Stimulated activated CD4-positive, alpha-beta T cell treated with anti-CD3 and anti-CD28 coated beads, Interleukin-15, amount 100 ng/mL, for 1 hour (primary cell): ENCODE measurements at places on chromosomes 11 and 22.

GRCh38 chr11:121336279-121336937, 43.8 kb downstream of the SC5D start:
- DNase-seq = no peak

DNA sequence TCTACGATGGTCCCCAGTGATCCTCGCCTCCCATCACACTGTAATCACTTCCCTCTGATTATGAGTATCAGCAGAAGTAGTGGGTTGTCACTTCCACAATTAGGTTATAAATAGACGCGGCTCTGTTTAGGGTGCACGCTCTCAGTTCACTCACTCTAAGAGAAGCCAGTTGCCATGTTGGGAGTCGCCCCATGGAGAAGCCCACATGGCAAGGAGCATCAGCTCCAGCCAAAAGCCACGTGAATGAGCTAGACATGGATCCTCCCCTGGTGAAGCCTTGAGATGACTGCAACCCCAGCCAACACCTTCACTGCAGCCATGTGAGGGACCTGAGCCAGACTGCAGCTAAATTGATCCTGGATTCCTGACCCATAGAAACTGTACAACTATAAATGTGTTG, 26.4 kb upstream of the MYOD1 start:
- no peak for DNase-seq

- no peak for DNase-seq
These were observed 26.9 kb downstream of the PPFIA1 start for GRCh38 chr11:70297341-70297740.

DNA sequence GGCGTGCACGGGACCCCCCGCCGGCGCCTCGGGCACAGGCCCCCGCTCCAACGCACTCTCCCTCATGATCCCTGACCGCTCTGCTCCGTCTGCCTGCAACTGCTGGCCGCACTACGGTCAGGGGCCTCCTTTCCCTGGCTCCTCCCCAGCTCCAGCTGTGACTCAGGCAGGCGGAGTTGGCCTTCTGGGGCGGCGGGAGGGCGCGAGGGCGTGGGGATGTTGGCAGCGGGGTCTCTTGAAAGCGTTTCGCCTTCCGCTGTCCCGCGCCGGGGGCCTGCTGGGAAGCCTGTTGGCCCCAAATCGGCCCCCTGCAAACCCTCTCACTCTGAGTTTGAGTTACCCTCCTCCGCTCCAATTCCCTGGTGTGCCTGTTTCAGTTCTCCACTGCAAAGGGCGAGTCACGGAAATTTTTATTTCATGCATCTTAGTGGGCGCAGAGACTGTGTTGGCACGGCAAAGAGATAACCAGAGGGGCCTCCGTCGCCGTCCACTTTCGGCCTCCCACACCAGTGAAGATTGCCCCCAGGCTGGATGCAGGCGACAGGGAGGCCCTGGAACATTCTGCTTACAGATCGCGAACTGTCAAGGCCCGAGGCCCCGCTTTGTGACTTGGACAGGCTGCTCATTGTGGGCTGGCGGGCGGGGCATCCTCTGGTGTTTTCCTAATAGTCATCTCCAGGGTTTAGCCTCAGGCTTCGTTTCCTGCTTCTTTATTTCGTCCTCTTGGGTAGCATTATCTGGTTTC, at the start of gene CAVIN3:
CAVIN3 (minus strand) TSS at position 91 of the 745 bp plus-strand sequence; CDS start at position 66, 25 bp downstream.
- no peak for DNase-seq

DNA sequence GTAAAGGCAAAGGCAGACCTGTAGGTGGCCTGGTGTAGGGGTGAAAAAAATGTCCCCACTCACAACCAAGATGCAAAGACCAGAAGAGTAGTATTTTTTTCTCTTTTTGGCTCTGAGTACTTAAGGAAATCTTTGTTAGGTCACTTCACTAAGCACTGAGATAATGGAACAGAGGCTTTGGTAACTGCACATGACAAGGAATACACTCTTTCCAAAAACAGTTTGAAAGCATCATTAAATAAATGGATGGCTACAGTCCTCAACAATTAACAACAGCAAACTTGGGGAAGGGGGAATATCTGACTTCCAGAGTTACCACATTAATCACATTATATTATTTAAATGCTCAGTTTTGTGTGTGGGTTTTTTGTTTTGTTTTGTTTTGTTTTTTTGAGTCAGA, 26.9 kb upstream of the PGM2L1 start:
- DNase-seq = no peak

DNA sequence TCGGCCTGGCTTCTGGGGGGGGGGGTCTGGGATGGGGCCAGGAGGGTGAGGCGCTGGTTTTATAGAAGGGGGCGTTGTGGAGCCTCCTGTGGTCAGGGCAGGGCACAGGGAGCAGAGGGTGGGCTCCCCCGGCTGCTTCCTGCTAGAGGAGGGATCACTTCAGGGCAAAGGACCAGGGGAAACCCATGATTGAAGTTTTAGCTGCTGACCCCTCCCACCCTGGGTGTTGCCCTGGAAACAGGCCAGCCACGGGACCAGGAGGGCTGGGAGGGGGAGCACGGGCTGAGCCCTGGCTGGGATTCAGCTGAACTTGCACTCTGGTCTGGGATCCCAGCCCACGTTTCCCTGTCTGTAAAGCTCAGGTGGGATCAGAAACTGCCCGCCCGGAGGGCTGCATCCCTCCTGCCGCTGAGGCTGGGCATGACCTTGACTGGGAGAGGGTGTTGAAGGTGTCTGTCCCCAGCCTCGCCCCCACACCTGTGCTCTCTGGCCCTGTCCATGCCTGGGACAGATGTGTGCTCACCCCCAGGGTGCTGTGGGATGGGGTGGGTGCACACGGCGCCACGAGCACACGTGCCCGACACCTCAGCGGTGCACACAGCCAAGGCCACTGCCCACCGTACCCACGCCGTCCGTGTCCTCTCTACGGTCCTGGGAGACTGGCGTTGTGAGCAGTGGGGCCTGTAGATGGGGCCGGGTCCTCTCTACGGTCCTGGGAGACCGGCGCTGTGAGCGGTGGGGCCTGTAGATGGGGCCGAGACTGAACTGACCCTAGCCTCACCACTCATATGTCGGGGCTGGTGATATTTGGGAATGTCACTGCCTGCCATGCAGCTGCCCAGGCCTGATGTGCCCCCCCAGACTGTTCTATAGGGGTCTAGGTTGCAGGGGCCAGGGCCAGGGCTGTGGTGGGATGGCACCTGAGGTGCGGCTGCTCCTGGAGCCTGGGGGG, 2.3 kb downstream of the TSPAN4 start:
- no peak for DNase-seq

DNA sequence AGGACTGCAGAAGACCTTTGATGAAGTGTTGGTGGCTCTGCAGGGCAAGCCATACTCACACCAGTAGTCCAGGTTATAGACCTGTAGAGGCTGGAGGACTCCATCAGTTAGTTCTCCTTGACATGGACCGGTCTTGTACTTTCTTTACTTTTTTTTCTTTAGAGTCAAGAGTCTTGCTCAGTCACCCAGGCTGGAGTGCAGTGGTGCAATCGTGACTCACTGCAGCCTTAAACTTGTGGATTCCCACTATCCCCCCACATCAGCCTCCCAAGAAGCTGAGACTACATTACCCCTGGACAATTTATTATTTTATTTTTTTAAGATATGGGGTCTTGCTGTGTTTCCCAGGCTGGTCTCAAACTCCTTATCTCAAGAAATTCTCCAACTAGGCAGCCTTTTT, 49.6 kb upstream of the E2F8 start:
- no peak for DNase-seq

DNA sequence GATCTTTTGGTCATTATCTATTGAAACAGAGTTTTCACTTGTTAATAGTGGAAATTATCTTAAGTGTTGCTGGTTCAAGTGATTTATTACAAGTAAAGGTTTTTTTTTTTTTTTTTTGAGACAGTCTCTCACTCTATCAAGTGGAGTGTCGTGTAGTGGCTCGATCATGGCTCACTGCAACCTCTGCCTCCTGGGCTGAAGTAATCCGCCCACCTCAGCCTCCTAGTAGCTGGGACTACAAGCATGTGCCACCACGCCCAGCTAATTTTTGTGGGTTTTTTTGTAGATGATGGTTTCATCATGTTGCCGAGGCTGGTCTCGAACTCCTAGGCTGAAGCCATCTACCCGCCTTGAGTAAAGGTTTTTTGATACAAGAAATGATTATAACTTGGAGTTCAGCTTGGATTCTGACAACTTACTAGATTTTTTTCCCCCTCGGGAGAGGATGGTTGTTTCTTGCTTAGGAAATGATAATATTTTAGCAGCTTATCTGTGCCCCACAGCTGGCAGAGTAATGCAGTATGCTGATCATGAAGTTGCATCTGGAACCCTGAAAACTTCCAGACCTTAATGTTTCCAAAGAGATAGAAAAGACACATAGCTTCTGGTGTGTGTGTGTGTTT, 68.9 kb downstream of the MTMR3 start:
- no peak for DNase-seq
